ENCODE measurements at places on chromosomes 6 and 20.

DNA sequence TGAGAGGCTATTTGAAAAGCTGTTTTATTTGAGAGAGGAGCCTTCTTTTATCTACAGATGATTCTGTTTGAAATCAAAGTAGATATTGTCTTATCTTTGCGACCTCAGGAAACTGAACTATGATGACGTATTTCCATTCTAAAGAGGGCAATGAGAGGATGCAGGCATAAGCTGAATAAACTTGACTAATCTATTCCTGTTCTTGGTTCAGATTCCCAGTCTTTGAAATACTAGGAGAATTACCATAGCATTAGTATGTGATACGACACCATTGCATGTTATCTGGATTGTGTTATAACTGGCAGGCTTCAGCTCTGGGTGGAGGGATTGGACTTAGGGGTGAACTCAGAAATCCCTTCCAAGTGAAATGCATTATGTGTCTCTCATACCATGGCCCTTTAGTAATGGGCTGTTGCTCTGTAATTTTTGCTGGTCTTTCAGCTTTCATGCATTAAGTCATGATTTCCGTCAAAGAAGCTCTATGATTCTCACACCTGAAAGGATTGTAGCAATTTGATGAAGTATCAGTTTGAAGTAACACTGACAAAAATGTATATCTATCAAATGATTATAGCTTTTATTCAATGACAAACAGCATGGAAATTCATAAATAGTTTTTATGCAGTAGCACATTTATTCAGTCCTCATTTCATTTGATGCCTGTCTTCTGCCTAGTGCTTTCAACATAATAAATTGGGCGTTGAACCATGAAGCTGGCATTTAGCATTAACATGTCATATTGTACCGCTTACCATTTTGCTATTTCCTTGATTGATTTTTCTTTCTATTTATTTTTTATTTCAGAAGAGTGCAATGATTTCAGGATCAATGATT lies 138.4 kb upstream of the SPACA1 start:
- no peak for DNase-seq

- DNase-seq: no peak
Measured at GRCh38 chr6:146961831-146962230, 242.4 kb upstream of the STXBP5 start.

DNA sequence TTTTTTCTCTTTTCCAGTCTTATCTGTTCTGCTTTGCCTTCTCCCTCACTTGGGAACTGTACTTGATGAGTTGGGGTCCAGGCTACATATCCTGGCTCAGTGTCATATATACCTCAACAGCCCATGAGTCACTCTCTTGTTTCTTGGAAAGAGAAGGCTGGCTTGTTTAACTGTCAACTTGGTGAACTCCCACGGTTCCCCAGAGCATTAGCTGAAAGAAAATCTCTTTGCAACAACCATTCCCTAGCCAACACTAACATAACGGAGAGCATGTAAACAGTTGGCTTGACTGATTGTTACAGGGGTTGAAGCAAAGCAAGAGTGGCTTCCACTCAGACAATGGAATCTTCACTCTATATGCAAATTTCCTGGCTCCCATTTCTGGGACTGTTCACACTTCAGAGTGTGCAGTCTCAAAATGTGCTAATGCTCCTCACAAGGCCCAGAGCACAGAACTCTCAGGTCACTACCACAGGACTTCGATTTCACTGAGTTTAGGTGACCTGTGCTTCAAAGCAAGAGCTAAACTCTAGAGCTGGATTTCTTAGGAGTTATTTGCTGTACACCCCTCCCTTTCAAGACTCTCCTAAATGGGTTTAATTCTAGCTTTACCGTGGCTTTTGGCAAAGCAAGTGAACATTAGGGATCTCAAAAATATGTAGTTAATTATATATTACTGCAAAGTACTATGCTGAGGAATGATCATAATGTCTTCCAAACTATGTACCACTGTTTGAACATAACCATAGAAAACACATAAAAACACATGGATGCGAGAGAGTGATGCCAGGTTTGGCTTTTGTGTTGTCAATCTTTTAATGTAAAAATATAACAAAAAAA lies 609.8 kb downstream of the RFPL4B start:
- DNase-seq: peak; percentile 33

- no peak for DNase-seq
Measured at GRCh38 chr6:25576919-25577318, 75.1 kb upstream of the SCGN start.

GRCh38 chr6:144768551-144769075 lies 483.5 kb downstream of the UTRN start:
- no peak for DNase-seq

GRCh38 chr6:30612213-30612612 lies 4.8 kb downstream of the PPP1R10 start:
- DNase-seq: no peak

- no peak for DNase-seq
Measured at GRCh38 chr6:119105282-119105681, 26.8 kb upstream of the FAM184A start.

DNA sequence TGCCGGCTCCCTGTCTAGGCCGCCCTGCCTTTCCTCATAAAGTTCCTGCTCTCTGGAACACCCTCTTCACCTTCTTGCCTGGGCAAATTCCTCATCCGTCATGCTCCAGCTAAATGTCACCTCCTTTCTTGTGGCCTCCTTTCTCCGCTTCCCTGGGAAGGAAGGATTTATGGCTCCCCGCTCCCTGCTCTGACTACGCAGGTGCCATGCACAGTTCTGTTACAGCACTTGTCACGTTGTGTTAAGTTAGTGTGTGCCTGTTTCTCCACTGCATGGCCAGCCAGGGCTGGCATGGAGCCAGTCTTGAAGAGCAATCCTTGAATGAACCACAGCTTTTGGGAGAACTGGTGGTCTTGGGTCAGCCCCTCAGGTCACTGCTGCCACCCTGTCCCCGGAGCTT lies 61.7 kb downstream of the CD40 start:
- no peak for DNase-seq

DNA sequence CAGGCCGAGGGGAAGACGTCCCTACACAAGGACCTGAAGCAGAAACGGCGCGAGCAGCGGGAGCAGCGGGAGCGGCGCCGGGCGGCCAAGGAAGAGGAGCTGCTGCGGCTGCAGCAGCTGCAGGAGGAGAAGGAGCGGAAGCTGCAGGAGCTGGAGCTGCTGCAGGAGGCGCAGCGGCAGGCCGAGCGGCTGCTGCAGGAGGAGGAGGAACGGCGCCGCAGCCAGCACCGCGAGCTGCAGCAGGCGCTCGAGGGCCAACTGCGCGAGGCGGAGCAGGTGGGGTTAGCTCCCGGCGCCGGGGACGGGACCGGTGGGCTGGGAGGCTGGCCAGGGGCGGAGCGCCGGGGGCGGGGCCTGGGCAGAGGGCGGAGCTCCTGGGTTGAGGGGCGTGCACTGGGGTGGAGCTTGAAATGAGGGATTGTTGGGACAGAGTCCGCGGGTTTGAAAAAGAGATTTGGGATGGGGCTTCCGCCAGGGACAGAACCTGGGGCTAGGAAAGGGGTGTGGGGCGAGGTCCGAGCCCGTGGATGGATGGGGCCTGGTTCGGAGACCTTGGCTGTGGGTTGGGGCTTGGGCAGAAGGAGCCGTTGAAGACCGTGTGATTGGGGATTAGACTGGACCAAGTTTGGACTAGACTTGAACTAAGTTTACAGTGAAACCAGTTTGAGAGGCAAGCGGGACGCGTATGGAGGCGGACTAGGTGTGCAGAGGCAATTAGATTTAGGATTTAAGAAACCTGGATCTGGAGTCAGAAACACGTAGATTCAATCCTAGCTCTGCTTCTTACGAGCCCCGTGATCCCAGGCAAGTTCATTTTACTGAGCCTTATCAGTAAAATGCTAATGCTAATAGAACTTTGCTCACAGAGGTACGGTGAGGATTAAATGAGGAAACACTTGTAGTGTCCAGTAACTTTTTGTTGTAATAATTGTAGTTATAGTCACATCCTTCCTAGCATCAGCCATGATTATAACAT lies 20.9 kb downstream of the DEF6 start:
- peak; percentile 96 for DNase-seq

DNA sequence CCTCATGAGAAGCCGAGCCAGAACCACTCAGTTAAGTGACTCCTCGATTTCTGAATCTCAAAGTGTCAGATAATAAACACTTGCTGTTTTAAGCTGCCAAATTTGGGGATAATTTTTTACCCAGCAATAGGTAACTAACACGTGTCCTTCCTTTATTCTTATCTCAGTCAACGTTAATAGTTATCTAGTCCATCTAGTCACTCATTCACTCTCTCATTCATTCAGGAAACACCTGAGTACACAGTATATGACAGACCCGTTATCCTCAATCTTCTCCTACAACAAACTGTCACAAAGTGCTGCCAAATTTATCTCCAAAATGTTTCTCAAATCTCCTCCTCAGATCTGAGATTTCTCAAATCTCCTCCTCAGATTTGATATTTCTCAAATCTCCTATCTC lies 13.1 kb downstream of the FAM184A start:
- no peak for DNase-seq

- no peak for DNase-seq
Measured at GRCh38 chr6:22350109-22350508, 53.3 kb upstream of the PRL start.

DNA sequence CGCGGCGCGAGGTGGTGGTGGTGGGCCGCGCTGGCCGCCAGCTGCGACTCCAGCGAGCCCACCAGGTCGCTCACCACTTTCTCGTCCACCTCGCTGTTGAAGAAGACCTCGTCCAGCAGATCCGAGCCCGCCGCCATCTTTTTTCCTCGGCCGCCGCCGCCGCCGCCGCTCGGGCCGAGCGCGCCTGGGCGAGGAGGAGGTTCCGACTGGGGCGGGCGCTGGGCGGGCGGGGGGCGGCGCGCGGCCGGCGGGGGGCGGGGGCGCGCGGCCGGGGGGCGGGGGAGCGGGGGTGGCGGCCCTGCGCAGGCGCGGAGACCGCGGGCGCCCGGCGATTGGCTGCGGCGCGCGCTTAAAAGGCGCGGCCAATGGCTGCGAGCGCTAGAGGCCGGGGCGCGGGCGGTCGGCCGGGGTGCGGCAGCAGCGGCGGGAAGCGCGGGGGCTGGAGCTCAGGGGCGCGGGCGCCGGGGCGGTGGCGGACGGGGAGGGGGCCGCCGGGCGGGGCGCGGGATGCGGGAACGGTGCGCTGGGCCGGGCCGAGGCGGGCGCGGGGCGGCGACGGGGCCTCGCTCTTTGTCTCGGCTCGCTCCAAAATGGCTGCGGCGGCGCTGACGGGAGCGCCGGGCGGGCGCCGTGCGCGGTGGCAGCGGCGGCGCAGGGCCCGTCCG lies at the start of gene TAF4:
Gene TAF4, minus strand, starts transcription at position 208 of the 665 bp plus-strand sequence. Its CDS starts 71 bp downstream, at position 137.
- DNase-seq: peak; percentile 100

- DNase-seq: no peak
Measured at GRCh38 chr20:63517376-63518309, 2.9 kb upstream of the PPDPF start.

DNA sequence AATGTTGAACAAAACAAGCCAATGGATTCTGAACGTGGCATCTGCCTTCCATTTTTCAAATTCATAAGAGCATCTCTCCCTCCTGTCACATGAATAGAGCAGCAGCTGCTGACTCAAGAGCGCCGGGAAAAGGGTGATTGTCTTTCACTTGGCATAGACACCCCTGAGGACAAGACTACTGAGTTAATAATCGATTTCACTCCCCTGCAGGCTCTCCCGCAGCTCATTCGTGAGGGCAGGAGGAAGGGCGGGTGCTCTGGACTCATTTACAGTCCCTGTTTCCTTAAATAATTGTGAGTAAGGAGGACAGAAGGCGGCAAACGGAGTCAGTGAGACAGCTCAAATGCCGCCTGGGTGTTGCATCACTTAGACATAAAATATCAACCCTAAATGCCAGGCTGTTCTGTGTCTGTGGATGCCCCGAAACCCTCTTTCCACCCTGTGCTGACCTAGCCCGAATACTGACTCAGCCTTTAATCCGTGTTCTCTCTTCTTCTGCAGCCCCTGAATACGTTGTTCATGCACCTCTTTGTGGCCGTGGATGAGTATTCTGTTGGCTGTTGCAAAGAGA lies 21.6 kb downstream of the CFAP61 start:
- DNase-seq: no peak

GRCh38 chr20:46894579-46894958 lies at the start of gene EYA2:
Gene EYA2, plus strand, starts transcription at chr20:46894843. Its CDS starts 95,168 bp downstream, at chr20:46990011.
- DNase-seq: peak; percentile 73

GRCh38 chr6:54730767-54731630 lies 115.6 kb upstream of the FAM83B start:
- DNase-seq: no peak

DNA sequence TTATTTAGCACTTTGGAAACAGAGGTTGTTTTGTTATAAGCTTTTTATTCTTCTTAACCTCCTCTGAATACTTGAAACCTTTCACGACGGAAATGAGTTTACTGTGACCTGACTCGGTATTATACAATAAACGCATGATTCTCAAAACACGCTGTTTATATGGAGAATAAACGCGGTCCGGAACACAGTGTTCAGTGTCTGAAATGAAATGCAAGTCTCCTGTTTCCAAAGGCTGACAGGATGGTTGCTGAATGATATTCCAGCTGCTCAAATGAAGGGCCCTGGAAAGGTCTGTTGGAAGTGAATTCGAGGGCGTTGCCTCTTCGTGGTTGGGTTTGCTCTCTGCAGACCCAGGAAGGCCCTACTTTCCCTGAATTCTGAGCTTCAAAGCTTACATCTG lies 83.4 kb downstream of the RSPH3 start:
- DNase-seq: no peak

DNA sequence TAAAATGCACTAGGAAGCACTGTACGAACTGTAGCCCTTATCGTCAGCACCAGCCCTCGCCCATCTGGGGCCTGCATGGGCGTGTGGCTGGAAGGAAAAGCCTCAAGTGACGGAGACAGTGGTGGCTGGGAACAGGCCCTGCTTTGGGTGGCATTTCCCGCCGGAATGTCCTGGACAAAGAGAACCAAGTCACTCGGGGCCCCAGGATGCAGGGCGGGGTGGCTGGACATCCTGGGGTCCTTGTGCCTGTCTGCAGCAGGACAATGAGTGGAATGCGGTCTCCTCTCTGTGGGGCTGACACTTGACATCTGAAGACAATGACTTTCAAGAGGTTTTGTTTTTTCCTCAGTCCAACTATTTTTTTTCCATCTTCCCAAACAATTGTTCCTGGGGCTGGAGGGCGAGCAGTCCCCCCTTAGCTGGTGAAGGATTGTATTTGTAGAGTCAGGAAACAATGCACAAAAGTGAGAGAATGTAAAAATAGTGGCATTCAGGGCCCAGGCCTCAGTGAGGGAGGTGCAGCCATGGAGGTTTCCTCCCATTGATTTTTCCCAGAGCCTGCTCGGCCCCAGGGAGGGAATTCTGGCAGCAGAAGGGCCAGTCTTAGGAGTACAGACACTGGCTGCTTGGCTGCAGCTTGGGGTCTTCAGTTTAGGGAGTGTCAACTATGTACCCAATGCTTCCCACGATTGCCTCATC lies 64.4 kb downstream of the PREX1 start:
- DNase-seq: no peak

DNA sequence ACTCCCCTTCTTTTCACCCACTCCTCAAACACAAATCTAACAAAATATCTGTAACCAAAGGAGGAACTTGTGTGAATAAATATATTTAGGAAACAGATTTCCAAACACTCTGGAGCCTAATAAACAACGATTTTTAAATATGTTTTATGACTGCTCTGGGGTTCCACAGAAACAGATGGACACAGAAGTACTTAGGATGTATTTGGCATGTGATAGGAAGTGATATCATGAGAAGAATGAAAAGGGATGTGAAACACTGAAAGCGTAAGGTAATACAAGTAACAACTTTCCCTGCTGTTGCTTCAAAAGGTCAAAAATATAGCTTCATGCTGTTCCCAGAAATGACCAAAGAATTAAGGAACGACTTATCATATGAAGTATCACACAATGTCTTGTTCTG lies 26.1 kb upstream of the ENPP1 start:
- DNase-seq: no peak

GRCh38 chr6:15854826-15855710 lies 192.2 kb upstream of the DTNBP1 start:
- DNase-seq: no peak
